ENCODE measurements at places on chromosomes 7 and 10. TPM values are rescaled to one million over a fixed set of nuclear protein-coding genes. Genes with fewer than 3 reads are reported as not detected.

Gene OR2A42
- total RNA-seq, result 0.08 TPM

Gene HECW1
- total RNA-seq, result 0.15 TPM

- DNase-seq, result no peak
Observed at GRCh38 chr10:44950326-44951225, 9.0 kb upstream of the RASSF4 start.

- no peak for DNase-seq
Observed at GRCh38 chr7:129279757-129280156, 54.9 kb downstream of the AHCYL2 start.

Gene TACR2
- not detected for total RNA-seq

Measured in endothelial cell (in vitro differentiated cells).